ENCODE measurements at places on chromosomes 1 and 21.

DNA sequence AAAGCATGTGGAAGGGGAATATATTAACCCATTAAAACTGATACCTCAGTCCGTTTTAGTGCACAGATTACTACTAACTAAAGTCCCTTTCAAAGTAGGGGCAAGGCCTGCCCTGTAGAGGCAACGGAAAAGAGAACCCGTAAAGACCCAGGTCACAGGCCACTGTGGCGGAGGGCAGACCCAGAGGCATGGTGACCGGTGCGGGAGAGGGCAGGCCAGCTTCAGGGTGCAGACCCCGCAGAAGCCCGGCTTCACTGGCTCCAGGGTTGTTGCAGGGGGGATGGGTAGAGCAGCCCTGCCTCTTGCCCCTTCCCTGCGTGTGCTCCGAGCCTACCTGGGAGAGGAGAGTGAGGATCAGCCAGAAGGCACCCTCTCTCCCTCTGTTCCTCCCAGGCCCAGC lies 17.7 kb downstream of the CNTN2 start:
- DNase-seq: no peak

- DNase-seq: no peak
Observed at GRCh38 chr1:34740161-34740868, 14.5 kb upstream of the GJB5 start.

GRCh38 chr1:9922342-9922741 lies 12.3 kb upstream of the CTNNBIP1 start:
- DNase-seq: no peak

DNA sequence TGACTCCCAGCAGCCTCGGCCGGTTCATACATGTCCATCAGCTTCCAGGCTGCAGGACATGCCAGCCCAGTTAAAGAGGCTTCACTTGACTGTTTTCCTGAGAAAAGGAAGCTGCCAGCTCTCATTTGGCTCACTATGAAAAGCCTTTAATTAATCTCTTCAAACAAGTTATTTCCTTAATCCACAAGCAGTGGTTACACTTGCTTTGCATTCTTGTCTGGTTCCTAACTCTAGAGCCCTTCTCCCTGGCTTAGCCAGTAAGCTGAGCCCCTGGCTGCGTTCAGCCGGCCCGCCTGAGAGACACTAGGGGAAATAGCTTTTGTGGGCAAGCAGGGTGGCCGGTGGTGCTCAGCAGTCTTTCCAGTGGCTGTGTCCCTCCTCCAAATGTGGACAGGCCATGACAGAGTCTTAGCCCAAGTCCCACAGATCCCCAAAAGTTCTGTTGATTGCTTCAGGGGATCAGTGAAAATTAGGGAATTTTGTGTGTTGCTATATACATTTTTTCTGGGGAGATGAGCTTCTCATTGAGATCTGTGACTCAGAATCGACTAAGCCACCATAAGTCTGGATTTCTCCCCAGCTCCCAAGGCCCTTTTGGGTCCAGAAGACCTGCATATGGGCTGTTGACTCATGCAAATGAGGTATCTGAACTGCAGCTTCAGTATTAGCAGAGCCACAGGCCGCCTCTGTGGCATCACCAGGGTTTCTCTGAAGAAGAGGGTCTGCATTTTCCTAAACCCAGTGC lies 10.1 kb downstream of the ATF3 start:
- DNase-seq: no peak

GRCh38 chr1:17163789-17164666 lies 40.9 kb upstream of the PADI1 start:
- DNase-seq: no peak

DNA sequence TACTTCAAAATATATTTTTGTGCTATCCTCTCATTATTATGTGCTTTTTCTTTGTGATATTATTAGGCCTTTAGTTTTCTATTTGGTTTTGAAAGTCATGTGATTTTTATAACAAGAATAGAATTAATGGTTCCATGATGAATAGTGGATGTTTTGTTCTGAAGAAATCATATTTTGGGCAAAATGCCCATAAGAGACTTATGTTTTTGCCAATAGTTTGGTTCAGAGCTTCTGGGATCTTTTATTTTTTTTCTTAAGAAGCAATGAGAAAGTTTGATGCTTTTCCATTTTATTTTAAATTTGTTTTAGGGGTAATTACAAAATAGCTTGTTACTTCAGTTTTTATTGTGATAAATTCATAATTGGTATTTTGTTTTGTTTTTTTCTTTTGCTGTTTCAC lies 49.8 kb downstream of the LYPLAL1 start:
- no peak for DNase-seq

- DNase-seq: peak; percentile 6
Observed at GRCh38 chr1:177355575-177355974, 184.8 kb downstream of the BRINP2 start.

GRCh38 chr1:245901037-245901436 lies 606.0 kb downstream of the SMYD3 start:
- no peak for DNase-seq

DNA sequence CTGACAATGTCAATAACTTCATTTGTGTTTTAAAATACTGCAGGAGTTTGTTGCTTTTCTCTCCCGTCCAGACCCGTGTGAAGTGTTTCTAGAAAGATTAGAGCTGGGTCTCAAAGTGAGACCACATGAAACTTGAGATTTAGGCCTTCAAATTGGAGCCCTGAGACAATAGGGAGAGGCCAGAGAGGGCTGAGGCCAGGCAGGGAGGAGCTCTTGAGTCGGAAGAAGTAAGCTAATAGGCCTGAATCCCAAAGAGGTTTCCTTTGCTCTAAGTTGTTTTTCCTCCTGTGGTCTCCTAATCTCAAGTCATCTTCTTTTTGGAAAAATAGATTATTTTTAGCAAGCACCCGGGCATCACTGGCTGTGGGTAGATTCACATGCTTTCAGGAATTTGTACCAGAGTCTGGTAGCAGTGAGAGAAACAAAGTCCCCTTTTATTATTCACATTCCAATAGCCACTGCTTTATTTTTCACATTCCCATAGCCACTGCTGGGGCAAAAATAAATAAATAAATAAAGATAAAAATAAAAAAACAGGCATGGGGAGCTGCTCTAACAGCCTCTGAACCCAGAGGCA lies 25.6 kb downstream of the CD244 start:
- no peak for DNase-seq

GRCh38 chr1:209661071-209661470 lies 8.8 kb upstream of the LAMB3 start:
- no peak for DNase-seq

- no peak for DNase-seq
Observed at GRCh38 chr1:100750005-100750885, 30.7 kb downstream of the VCAM1 start.

DNA sequence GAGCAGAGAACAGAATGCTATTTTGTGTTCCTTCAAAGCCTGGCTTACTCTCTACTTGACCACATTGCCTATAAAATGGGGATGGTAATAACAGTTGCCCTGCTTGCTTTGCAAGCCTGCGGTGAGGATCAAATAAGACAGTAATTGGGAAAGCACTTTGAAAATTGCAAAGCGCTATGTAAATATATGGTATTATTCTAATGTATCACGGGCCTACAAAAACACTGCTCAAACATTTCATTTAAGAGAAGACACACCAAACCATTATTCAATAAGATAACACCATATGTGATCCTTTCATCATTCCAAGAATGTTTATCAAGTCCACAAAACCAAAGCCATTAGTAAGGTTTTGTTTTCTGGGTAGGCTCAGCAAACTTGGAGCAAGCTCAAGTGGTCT lies 208.4 kb downstream of the ROR1 start:
- DNase-seq: no peak

GRCh38 chr1:184044603-184045376 lies 6.7 kb upstream of the TSEN15 start:
- DNase-seq: no peak

DNA sequence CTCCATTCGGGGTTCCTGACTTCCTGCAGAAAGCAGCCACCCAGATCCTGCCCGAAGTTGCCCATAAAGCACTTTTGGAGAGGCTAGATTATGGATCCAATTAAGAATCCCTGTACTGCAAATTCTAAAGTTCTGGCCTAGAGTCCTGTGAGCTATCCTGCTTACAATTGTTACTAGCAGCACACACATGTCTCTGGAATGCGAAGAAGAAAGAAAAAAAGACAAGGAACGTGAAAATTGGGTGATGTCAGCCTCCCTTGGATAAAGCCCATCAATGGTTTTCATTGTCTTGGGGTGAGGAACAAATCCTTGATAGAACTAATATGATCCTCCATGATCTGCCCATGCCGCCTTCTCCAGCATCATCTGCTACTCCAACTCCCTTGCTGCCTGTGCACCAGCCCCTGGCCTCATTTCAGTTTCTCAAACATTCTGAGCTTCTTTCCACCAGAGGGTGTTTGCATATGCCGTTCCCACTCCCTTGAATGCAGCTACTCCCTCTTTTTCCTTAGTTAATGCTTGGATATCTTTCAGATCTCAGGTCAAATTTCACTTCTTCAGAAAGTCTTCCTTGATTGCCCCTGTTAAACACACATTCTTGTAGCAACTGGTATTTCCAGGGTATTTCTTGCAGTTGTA lies 94.0 kb downstream of the ST6GALNAC5 start:
- DNase-seq: no peak

GRCh38 chr1:32989160-32990050 lies 24.8 kb upstream of the RNF19B start:
- DNase-seq: peak; percentile 97

- DNase-seq: no peak
Observed at GRCh38 chr1:234958066-234958705, 170.5 kb downstream of the TOMM20 start.

DNA sequence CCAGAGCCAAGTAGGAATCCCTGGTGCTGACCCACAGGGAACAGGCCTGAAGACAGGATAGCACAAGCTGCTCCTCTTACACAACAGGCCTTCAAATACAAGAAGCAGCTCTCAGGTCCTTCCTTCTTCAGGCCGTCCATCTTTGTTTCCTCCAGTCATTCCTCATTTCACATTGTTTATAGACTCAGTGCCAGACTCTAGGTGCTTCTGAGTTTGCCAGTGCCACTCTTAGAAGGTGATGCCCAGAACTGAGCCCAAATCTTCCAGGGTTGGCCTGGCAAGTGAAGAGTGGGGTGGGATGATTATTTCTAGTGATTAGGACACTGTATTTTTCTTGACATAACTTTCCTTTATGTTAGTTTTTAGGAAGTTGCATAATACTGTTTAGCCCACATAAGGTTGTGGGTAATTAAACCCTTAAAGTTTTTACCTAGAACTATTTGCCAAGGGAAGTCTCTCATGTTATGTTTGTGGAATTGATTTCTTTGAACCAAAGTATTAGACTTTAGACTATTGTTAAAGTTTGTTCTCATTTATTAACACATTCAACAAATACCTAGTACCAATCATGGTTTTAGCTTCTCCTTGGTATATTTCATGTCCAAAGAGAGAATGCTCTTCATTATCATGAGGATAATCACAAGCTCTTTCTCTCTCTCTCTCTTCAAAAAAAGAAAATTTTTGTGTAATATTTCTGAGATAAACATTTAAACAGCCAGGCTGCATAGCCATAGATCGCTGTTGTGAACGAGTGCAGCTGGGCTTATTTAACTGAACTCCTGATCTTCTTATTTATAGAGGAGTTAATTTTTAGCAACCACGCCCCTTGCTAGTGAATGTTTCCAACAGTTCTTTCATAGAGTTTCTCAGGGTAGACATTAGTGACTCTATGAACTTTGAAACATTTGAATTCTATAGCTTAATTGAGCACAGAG lies 47.7 kb downstream of the PGM1 start:
- DNase-seq: no peak

DNA sequence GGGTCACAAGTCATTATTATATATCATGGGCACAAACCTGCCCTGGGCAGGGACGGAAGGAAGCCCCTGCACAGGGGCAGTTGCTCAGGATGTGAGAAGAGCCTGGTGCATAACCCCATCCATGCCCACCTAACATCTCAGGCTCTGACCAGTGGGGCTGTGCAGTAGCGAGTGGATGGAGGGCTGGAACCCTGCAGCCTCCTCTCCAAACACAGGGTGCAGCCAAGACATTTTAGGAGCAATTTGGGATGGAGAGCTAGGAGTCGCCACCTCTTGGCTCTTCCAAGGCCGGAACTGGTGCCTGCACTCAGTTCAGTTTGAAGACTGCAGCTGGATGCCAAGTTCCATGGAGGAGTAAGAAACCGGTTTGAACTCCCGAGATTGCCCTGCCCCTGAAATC lies 2.8 kb downstream of the MX1 start:
- DNase-seq: no peak

- no peak for DNase-seq
Observed at GRCh38 chr1:86285796-86286195, 110.3 kb downstream of the ODF2L start.

DNA sequence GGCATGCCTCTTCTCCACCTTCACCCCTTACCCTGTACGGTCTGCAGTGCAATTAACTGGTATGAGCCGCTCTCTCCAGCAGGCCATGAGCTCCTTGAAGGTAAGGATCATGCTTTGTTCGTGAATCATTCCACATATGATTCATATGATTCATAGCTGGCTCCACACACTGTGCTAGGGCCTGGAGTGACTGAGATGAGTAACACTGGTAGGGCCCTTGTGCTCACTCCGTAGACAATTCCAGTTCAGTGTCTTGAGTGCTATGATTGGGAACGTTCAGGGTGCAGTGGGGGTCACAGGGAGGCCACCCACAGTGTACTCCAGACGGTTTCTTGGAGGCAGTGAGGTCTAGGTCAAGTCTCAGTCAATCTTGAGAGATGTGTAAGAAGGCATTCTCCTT lies 239.8 kb downstream of the LMX1A start:
- no peak for DNase-seq

- no peak for DNase-seq
Observed at GRCh38 chr1:210231846-210232510, 618 bp upstream of the SERTAD4 start.

DNA sequence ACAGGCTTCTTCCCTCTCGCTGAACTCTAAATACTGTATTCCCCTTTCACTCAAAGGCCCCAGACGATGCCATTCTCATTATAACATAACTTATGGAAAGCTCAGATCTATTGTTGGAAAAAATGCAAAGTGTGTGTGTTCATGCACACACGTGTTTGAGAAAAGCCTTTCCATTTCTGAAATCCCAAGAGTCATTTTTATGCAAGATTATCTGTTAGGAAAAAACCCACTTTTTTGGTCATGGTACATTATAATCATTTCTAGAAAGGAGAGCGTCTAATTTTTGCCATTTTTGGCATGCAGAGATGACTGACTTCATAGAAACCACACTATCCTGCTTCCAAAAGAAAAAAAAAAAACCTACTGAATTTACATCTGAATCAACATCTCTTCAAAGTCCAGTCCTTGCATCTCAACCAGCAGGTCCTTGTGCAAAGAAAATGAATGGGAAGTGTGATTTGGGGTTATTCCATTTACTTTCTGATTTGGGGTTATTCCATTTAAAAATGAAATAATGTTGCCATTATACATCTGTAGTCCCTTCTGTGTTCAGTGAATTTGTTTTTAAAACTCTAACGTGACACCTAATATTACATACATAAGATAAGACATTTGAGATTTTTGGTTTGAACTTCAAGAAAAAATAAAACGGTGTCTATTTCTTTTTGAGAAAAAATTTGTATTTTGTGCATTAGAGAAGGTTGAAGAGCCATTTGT lies 150.3 kb downstream of the DHRS3 start:
- no peak for DNase-seq

DNA sequence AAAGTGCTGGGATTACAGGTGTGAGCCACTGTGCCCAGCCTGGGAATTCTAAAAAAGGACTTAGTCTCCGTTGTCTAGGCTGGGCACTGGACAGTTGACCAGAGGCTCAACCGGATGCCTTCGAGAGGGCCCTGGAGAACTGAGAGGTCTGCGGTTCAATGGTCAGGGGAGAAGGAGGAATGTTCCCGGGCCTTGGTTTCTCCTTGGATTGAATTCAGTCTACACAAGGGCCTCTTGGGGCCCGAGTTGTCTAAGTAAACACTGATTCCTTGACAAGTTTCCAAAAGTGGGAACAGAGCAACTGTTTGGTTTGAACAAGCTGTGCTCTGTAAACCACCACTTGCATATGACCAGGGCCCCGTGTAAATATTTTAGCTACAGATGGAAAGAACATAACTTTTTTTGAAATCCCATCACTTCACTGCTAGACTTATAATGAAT lies 29.1 kb upstream of the CAPZB start:
- no peak for DNase-seq
